CD4-positive, alpha-beta T cell treated with Interleukin-10 for 1 hour (primary cell): ENCODE measurements at places on chromosomes 13 and 19.

GRCh38 chr13:97133955-97134354 lies 88.2 kb upstream of the MBNL2 start:
- DNase-seq, result no peak

DNA sequence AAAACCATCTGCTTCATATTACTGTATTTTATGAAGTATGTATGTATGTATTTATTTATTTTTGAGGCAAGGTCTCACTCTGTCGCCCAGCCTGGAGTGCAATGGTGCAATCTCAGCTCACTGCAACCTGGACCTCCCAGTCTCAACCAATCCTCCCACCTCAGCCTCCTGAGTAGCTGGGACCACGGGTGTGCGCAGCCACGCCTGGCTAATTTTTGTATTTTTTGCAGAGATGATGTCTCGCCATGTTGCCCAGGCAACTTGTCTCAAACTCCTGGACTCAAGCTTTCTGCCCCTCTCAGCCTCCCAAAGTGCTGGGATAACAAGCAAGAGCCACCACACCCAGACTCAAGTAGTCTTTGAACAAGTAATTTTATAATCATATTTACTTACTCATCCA lies 5.5 kb downstream of the KATNAL1 start:
- DNase-seq, result no peak

GRCh38 chr19:1860042-1860775 lies 3.2 kb downstream of the KLF16 start:
- peak; percentile 77 for DNase-seq

DNA sequence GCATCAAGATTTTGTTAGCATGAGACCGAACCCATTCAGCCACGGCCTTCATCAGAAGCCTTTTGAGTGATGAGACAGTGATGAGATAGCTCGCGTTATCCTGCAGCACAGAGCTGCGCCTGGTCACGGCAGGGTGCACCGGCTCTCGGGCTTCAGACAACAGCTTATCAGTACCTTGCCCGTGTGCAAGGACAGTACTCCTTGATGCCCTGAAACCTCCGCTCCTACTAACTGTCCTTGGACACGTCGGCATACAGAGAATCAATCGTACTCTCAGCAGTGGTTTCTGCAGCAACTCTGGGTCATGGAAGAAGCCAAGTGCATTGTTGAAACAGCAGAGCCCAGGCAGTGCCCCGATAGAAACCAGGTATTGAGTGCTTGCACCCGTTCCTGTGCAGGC lies 40.7 kb downstream of the IRS2 start:
- DNase-seq, result no peak

DNA sequence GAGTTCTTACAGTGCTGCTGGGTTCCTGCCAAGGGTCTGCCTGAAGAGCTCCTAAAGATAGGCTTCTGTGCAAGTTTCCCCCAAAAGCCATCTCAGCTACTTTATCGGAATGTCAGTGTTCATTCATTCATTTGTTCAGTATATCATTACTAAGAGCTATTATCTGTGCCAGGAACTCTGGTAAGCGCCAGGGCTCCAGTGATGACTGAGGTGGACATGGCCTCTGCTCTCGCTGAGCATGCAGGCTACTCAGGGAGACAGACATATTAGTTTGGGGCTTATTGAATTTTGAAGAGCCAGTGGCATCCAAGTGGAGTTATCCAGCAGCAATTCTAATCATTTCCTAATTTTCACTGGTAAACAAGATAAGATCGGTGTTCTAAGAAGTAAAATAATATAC lies 65.8 kb downstream of the DGKH start:
- no peak for DNase-seq

DNA sequence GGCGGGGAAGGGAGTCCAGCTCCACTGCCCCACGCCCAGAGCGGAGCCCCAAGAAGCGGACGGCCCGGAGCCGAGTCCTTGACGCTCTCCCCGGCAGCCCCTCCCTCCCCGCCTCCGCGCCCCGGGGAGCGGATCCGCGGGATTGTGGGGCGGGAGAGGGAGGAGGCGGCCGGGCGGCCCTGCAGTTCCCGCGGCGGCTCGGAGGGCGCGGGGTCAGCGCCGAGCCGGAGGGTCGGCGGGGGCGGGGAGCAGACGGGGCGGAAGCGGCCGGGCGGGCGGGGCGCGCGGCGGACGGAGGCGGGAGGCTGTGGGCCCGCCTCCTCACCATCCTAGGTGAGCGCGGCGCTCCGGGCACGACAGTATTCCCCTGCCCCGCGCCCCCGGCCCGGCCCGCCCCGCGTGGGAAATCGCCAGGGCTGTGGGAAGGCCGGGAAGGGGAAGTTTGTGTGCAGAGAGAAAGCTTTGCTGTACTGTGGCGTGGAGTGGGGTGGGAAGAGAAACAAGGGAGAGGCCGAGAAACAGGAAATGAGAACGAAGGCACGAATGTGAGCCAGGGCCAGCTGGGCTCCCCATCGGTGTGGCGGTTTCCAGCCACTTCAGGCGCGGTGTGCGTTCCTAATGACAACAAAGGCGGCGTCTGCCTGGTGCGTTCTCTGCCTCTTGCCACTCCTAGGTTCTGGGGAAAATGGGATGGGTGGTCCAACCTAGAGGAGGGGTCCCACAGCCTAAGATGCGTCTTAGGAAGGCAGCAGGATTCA lies 1.3 kb upstream of the KLF12 start:
- peak; percentile 61 for DNase-seq

DNA sequence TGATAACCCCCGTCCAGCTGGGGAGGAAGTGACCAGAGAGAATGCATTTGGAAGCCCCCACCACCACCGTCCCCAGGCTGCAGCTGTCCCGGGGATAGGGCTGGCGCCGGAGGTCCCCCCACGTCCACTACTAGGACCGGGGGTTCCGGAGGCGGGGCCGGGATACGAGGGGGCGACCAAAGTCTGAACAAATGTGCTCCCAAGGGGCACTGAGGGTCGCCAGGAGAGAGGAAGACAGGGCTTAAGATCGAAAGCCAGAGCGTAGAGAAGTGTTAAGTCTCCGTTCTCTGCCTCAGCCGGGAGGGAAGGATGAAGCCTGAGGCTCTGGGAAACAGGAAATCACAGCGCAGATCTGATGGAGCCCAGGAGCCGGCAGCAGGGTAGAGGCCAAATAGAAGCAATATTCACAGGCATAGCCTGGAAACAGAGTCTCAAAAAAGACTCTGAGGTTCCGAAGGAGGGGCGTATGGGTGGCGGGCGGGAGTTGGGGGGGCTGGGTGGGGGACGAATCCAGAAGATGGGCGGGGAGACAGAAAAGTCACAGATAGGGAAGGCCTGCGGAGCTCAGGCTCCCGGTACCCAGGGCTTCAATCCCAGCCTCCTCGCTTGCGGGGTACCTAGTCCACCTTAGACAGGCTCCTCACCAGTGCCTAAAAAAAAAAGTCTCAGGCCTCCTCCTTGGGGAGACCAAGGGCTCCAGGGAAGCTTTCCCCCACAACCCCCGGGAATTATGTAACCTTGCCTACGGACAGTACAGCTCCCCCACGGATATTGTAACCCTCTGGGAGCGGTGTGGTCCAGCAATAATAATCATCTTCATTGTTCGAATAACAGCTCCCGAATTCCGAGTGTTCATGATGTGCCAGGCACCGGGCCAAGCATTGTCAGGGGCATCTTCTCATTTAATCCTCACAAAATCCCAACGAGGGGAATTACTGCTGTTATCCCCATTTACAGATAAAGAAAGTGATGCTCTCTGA lies 1.1 kb upstream of the ERF start:
- DNase-seq, result no peak

GRCh38 chr19:46762245-46762890 lies 16.1 kb upstream of the STRN4 start:
- DNase-seq, result no peak

- DNase-seq, result peak; percentile 72
Observed at GRCh38 chr19:10289167-10289835, 451 bp upstream of the ICAM5 start.

GRCh38 chr19:29259153-29259552 lies 46.2 kb upstream of the UQCRFS1 start:
- DNase-seq, result no peak

DNA sequence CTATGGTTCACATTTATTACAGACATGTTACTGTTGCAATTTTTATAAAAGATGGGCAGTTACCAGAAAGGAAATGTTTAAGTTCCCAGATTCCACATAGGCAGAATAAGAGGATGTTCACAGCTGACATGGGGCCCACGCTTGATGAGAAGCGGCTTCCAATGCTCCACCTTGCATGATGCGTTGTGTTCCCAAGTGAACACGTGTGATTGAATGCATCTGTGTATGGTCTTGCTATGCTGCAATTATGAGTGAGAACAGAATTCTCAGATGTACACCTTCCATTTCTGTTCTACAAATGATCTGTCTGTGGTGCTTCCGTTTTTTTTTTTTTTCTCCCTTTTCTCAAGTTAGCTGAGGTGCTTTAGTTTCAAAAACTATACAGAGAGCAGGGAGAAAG lies 15.5 kb downstream of the UPF3A start:
- no peak for DNase-seq

- no peak for DNase-seq
Observed at GRCh38 chr19:48755084-48755641, at the start of gene FGF21. TSS of gene FGF21 (plus strand) at chr19:48755524. CDS start at chr19:48756237, 713 bp downstream.

GRCh38 chr19:18218159-18218558 lies 8.1 kb downstream of the PDE4C start:
- DNase-seq, result no peak

DNA sequence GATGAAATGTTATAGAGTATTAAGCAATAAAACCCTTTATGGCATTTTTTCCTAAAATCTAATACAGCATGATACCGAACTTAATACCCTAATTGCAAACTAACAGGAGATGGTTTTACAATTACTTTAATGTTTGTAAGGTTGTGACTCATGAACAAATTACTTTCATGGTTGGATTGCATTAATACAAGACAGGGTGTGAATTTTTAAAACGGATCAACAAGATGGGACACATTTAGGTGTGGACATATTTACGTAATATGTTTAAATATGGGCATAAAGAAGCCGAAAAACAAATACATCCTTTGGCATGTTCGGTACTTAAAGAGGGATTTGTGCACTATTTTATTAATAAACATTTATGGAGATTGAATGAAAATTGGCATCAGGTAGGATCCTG lies 168.3 kb upstream of the SPRY2 start:
- no peak for DNase-seq

DNA sequence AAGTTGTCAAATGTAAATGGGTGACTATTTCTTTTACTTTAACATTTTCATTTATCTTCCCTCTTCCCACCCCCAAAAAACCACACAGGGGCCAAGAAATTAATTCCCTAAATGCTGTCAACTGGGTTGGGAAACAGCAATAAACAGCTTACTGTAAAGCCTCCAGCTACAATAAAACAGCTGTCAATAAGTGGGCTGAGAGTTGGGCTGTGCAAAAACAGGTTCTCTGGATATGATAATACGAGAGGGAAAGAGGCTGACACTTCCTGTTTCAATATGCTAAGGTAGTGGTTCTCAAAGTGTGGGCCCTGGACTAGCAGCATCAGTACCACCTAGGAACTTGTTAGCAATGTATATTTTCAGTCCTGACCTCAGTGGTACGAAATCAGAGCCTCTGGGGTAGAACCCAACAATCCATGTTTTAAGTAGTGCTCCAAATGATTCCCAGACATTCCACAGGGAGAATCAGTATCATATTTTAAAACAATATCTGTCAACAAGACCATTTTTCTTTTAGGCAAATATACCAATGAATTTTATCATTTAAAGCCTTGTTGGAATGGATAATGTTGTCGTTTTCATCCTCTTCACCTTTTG lies 8.4 kb downstream of the PCDH9 start:
- DNase-seq, result no peak

GRCh38 chr13:78139765-78140164 lies 221.1 kb upstream of the EDNRB start:
- DNase-seq, result no peak

- no peak for DNase-seq
Observed at GRCh38 chr19:30897034-30897433, 452.2 kb downstream of the TSHZ3 start.

- DNase-seq, result no peak
Observed at GRCh38 chr13:68428292-68428691, 1198.2 kb upstream of the PCDH9 start.

- DNase-seq, result no peak
Observed at GRCh38 chr19:35859414-35859813, 2.7 kb downstream of the KIRREL2 start.

GRCh38 chr19:5130371-5131030 lies 161.6 kb downstream of the KDM4B start:
- DNase-seq, result peak; percentile 58

GRCh38 chr19:55231391-55232285 lies 3.1 kb upstream of the TMEM86B start:
- no peak for DNase-seq

DNA sequence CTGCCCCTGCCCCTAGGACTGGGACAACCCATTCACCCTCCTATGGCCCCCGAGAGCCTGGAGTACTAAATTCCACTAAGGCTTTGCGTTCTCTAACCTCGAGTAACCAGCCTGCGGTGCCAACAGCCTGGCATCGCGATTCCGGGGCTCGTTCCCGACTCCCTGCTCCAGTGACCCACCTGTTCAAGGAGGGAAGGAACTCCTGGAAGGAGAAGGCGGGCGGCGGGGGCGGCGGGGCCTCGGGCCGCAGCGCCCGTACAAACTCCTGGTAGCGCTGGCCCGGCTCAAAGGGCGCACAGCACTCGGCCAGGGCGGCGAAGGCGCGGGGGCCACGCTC lies 6.3 kb downstream of the GMIP start:
- no peak for DNase-seq

DNA sequence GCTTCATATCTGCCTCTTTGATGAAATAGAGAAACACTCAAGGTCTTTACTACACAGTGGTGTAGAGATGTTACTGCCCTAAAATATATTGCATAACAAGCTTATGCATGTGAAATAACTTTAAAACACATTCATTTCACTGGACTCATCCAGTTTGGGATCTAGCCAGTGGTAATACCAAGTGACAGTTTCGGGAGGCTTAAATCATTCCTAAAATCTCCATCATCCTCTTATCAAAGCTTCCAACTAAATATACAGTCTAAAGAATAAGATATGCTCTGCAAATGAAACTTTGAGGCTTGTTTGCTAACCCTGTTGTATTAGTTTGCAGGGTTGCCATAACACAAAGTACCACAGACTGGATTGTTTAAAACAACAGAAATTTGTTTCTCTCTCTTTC lies 52.8 kb downstream of the THSD1 start:
- no peak for DNase-seq
